ENCODE measurements at places on chromosomes 2 and 18.

DNA sequence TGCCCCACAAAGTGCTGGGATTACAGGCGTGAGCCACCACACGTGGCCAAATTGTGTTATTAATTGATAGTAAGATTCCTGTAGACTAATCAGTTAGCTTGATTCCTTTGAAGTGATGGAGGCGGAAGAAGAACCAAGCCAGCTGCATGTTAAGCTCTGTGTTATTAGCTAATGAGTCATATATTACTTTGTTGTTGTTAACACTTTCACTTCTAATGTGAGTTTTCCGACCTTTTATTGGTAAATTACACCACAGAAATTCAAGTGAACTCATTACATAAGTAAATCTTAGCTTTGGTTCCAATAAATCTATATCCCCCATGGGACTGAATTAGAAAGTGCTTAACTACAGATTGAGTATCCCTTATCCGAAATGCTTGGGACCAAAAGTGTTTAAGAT is 20.3 kb downstream of the CHMP1B start:
- no peak for DNase-seq

GRCh38 chr2:240648650-240649275 is 23.5 kb downstream of the GPR35 start:
- no peak for DNase-seq

DNA sequence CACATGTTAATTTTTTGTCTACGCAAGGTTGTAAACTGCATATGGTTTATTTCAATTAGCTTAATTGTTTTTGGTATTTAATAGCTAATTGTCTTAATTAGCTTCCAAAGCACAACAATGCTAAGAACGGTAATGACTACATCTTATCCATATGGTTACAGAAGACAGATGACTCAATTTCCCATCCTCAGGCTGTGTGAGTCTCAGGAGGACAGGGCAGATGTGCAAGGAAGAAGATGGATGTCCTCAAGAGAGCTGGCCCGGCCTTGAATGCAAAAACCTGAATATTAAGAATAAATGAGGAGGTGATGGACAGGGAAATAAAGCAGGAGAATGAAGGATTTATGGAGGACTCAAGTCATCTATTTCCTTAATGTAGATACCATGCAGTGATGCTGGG is 31.4 kb downstream of the SLC4A3 start:
- no peak for DNase-seq

DNA sequence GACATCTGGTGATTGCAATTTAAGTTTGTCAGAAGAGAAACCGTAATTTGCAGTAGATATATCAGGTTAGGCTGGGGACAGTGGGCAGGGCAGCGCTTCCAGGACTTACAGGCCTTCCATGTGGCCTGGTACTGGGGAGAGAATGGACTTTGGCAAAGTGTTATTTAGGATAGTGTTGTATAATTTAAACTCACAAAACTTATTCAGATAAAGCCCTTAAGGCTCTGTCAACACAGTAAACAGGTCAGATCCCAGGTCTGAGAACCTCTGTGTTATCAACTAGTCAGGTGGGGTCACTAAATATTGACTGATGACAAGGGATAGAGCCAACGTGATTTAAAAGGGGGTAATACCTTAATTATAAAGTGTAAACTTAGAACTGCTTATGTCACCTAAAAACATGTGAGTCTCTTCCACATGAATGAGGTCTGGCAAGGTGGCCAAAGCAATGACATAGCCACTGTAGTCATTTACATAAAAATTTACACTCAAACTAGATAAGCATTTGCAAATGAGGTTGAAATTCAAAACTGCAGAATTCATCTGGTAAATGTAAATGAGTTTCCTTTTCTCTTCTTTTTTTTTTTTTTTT is 80.2 kb upstream of the DNMT3A start:
- DNase-seq: no peak

- DNase-seq: no peak
These were observed 611 bp downstream of the NOL10 start for GRCh38 chr2:10688921-10689807.

- DNase-seq: no peak
These were observed 46.1 kb downstream of the DNMT3A start for GRCh38 chr2:25295621-25296020.

GRCh38 chr18:76980663-76981395 is 151.8 kb downstream of the MBP start:
- DNase-seq: no peak

GRCh38 chr2:221095356-221095755 is 476.7 kb downstream of the EPHA4 start:
- no peak for DNase-seq
